Brain pericyte (primary cell): ENCODE measurements at places on chromosomes 13 and 19.

DNA sequence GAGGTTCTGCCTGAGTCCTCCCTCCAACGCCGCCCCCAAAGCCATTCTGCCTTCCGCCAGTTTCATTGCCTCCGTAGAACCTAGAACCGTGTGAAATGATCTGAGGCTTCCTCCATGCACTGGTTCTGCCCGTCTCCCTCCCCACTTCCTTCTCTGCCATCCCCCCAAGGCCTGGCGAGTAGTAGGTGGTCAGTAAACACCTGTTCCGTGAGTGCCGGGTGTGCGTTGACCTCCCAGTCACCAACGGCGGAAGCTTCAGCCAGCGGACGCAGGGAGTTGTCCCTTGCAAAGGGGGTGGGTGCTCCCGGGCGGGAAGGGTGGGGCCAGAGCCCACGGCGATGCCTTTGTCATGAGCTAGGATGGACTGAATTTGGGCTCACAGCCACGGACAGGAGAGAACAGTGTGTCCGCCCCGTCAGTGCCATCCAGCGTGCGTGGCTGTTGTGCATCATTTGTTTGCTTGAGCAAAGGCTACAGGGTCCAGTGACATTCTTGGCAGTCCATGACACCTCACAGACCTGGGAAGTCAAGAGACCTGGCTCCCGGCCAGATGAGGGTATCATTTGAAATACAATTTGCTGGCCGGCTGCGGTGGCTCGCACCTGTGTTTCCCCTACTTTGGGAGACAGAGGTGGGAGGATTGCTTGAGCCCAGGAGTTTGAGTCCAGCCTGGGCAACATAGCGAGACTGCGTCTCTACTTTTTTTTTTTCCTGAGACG, 43.1 kb downstream of the NFIC start:
- no peak for DNase-seq

GRCh38 chr19:50204811-50205675, 1.6 kb downstream of the MYH14 start:
- DNase-seq, result no peak

GRCh38 chr13:60410299-60410698, 13.3 kb downstream of the TDRD3 start:
- DNase-seq, result no peak

DNA sequence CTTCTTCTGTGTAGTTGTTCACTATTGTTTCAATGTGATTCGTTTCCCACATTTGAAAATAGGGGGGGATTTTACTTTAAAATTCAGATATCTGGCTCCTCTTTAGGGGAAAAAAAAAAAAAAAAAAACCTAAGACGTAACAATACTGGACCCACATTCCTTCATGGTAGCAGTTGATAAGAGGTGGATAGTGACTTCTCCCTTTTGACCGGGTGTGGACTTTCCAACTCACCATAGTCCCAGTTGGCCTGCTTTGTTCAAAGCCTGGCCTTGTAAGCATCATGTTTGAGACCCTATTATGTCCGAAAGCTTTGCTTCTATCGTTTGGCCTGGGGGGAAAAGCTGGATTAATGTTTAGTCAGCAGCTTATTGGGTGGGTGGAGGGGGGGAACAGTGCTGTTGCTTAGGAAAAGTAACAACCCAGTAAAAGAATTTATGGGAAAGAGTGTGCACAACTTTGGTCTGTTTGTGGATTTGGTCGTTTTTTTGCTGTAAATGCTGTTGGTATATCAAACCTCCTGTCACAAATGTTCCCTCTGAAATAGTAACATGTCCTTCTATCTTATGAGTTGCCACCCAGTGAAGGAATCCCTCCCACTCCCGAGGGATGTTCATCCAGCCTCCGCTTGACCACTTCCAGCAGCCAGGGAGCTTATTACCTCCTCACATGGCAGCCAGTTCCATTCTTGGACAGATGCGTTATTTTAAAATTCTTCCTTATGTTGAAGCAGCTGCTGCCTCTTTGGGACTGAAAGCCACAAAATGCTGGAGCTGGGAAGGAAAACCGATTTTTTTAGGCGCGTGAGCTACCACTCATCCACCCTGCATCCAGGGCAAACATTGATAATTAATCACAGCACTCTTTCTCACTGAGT, 10.4 kb downstream of the SAMD4B start:
- DNase-seq, result no peak

DNA sequence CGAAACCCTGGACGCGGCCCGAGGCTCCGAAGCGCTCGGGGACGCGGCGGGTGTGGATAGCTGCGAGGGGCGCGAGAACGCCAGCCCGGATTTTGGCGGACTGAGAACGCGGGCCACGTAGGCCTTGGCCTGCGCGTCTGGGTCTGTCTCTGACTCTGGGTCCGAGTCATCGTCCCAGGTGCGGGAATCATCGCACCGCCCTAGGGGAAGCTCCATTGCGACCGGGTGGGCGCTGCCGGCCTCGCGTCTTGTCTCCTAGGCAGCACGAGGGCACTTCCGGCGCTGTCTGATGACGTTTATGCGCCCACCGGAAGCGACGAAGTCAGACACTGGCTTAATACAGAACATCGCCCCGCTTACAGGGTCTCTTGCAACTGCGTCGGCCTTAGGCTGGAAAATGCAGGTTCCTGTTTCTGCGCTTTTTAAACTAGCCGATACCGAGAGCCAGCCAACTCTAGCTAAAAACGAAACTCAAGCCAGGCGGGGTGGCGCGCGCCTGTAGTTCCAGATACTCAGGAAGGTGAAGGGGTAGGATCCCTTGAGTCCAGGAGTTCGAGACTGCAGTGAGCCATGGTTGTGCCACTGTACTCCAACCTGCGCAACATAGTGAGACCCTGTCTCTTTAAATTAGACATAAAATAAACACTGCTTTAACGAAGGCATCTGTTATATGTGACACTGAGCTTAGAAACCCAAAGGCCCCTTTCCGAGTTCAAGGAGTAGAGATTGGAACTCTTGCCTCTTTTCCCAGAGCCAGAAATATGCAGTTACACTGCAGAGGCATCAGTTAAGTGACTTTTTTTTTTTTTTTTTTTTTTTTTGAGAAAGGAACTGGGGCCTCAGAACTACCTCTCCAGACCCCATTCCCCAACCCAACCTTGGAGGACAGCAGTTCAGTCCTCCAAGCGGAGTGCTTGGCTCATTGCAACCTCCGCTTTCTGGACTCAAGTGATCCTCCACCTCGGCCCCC, at the start of gene FBXW9:
FBXW9 (minus strand) TSS at position 266 of the 970 bp plus-strand sequence; CDS start at position 216, 50 bp downstream.
- peak; percentile 83 for DNase-seq

GRCh38 chr13:79432992-79433391, 26.9 kb upstream of the RBM26 start:
- DNase-seq, result no peak

DNA sequence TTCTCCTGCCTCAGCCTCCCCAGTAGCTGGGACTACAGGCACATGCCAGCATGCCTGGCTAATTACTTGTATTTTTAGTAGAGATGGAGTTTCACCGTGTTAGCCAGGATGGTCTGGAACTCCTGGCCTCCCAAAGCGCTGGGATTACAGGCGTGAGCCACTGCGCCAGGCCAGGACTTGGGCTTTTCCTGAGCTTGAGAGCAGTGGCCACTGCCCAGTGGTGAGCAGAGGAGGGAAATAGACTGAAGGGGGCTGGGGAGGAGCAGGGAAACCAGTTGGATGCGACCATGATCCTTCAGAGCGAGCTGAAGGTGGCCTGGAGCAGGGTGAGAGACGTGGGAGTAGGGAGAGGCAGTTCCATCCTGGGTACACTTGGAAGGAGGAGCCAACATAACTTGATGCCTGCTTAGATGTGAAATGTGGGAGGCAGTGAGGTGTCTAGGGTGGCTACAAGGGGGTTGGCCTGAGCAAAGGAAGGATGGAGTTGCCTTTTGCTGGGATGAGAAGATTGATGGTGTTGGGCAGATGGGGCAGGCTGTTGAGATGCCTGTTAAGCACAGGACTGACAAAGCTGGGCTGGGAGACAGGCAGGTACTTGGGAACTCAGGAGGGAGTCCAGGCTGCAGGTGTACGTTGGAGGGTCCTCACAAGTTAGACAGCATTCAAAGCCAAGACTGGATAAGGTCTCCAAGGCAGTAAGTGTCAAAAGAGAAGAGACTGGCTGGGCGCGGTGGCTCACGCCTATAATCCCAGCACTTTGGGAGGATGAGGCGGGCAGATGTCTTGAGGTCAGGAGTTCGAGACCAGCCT, 31.8 kb downstream of the KCTD15 start:
- no peak for DNase-seq

DNA sequence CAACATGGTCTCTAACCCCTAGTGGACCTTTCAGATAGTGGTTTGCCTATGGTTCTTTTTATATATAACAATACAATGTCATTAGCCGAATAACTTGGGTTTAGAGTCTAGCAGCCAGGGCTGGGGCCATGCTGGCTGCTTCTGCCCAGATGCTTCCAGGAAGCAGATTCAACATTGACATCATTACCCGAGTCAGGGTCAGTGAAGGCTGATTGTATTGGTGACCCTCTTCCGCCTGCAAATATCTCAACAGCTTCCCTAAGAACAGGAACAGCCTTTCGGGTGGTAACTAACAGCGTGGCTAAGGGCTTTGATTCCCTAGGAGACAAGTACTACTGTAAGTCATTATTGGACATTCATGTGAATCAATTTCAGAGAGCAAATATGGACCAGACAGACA, 476.4 kb downstream of the UQCRFS1 start:
- DNase-seq, result no peak

DNA sequence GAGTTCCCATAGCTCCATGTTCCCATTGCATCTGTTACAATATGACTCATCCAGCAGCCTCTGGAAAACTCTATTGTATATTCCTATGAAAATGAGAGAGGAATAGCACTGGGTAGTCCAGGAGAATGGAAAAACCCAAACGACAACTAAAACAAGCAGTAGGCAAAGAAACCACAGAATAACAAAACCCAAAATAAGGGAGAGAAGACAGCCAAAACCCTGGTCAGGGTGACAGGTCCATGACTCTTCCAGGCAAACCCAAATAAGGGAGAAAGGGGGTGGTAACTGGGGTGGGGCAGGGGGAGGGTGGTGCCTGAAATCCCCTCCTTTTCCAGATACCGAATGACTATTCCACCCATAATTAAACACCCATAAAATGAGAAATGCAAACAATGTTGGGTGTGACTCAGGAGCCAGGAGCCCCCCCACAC, 4.0 kb upstream of the ZNF8 start:
- no peak for DNase-seq

- DNase-seq, result no peak
Measured at GRCh38 chr19:9735986-9736385, 32.6 kb downstream of the ZNF846 start.

GRCh38 chr13:98632961-98633360, 56.1 kb upstream of the STK24 start:
- no peak for DNase-seq

DNA sequence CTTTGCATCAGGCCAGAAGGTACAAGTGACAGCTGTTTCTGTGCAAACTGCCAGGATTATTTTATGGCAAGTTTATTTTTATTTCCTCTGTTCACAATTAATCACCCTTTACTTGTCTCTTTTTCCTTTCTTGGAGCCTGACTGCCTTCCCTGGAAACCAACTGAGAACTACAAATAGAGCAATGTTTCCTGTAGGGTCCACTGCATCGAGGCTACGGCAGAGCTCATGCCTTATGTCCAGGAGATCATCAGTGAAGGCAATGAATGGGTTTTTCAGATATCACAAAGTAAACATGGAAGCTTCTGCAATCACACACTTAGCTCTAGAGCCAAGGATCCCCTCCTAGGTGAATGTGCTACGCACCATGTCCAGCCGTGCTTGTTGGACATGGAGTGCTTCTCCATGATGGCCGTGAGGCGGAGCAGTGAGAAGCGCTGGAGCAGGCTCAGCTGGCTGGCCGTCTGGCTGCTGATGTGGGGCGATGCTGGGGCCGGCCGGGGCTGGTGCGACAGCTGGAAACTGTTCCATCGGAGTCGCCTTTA, 110.9 kb downstream of the KL start:
- DNase-seq, result no peak

DNA sequence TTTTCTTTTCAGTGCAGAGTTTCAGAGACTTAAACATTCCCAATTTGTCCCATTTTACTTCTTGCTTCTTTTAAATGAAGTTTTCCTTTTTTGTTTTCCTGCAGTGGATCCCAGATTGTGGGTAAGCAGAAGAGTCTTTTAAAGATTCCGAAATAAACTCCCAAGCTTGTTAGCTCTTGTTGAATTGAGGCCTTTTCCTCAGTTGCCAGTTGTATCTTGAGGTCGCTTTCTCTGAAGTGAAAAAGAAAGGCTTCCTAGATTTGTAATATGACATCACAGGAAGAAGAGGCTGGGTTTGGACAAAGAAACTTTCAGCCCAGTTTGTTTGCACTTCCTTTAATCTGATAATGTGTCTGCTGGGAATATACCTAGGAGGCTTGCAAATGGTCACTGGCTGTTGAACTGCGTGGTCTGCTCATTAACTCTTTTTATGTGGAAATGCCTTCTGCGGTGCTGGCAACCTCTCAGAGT, at the start of gene LPAR6:
LPAR6 (minus strand) TSS at position 233 of the 471 bp plus-strand sequence. CDS start 690 bp downstream, outside the sequence.
- DNase-seq, result no peak

- DNase-seq, result no peak
Measured at GRCh38 chr13:68927387-68928026, 1180.1 kb upstream of the ATXN8OS start.

DNA sequence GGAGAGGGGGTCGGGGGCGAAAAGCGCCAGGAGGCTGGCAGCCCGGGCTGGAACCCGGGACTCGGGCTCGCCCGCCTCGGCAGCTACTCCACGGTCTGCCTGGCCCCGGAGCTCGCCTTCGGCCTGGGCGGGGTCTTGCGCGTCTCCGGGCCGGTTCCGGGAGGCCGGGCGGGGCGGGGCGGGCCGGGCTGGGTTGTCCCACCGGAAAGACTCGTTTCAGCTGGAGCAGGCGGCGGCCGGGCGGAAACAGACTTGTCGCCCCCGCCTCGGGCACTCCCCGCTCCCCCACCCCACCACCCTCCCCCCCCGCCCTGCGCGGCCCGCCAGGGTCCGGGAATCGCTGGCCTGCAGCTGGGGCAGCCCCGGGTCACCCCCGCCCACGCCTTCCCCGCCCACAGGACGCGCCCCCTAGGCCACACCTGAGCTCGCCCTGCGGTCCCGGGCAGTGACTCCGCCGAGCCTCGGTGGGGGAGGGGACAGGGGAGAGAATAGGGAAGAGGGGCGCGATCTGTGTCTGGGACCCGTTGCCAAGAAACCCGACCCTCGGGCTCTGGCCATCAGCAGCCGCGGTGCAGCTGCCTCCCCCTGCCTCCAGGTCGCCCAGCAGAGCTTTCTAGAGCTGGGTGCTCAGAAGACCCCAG, 109.4 kb downstream of the KCTD15 start:
- DNase-seq, result no peak

GRCh38 chr19:33133438-33134031, 1.6 kb downstream of the WDR88 start:
- no peak for DNase-seq

GRCh38 chr13:112616586-112617362, 28.8 kb upstream of the TUBGCP3 start:
- DNase-seq, result no peak

GRCh38 chr19:16846901-16847300, 17.7 kb downstream of the SIN3B start:
- DNase-seq, result no peak

DNA sequence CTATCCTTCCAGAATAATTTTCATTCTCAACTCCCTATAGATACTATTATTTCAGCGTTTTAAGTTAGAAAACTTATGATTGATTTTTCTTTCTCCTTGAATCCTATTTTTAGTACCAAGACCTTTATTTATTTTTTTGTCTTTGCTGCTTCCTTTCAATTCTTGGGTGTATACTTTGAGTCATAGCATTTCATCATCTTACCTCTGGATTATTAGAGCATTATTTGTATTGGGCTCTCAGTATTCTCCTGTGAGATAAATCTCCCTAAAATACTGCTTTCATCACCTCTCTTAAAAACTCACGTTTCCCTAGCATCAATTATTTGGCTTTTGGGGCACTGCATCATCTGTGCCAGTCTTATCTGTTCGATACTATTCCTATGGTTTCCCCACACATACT, 222.8 kb downstream of the POSTN start:
- no peak for DNase-seq
